NCI-H345 (cell line): ENCODE measurements at places on chromosomes 11 and 22.

DNA sequence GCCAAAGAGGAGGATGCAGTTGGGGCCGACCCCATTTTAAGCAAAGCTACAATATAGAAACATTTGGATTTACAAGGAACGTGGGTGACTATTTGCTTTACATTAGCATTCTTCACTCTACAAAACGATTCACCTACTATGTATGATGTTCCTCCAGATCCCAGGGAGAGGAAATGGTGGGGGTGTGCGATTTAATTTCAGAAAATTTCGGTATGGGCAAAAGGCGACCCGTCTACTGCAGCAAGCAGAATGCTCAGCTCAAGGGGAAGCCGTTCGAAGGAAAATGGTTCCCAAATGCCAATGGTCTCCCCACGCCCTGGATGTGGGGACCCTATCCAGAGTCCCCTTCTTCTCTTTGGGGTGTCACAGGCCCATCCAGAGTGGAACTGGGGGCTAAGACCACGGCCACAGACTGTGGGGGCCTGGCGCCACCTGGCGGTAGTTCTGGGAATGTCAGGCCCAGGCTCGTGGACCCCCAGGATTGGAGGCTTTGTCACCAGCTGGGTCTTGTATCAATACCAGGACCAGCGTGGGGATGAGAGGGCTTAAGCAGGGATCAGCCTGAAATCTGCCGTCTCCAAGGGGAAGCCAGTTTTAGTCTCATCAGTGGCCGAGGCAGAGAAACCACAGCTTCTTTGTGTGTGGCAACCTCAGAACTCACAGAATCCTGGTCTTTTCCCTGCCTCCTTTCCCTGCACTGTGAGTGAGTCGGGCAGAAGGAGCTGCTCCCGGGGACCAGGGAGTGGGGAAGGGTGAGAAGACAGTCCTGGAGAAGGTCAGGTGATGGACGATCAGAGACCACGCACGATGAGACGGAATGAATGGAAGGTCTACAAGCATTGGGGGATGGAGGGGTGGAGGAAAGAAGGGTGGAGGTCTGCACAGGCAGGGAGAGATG, 8.4 kb downstream of the LRRC10B start:
- peak; percentile 17 for DNase-seq

DNA sequence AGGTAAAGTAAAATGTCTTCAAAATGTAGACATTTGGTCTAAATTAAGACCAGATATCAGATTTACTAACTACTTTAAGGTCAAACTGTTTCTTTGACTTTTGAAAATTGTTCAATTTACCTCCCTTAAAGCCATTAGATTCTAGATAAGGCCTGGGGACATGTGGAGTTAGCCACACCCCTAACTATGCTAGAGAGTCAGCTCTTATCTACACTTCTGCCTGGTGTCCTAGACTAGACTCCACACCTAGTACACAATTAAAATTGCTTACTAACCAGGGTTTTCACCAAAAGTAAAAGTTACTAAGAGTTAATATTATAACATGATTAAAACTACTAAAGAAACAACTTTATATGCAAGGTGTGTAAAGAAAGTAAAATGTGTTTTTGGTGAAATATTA, 43.6 kb upstream of the DBX1 start:
- DNase-seq, result no peak

- no peak for DNase-seq
Observed at GRCh38 chr11:20161230-20161918, 1.1 kb upstream of the DBX1 start.

GRCh38 chr11:63853476-63853875, 14.6 kb downstream of the MARK2 start:
- no peak for DNase-seq

DNA sequence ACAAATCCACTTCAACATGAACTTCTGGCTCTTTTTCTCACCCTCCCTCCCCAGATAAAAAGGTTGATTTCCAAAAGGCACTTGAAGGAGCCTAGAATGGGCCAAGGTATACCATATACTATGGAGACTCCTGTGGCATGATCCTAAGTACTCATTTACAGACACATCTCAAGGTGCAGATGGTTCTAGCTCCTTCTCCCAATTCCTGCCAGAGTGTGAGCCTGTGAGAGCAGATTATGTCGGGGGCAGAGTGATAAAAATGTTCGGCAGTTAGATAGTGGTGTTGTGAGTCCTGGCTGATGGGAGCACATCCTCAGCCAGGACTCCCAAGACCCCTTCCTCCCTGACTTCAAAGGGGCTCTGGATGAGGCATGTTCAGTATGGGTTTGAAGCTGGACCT, 8.2 kb upstream of the SEC14L3 start:
- DNase-seq, result no peak

GRCh38 chr11:68038718-68039525, at the start of gene TCIRG1:
TSS of gene TCIRG1 (plus strand) at chr11:68039025. CDS start at chr11:68041272, 2,247 bp downstream.
- DNase-seq, result no peak

GRCh38 chr11:90556606-90557005, 333.8 kb upstream of the CHORDC1 start:
- DNase-seq, result no peak

DNA sequence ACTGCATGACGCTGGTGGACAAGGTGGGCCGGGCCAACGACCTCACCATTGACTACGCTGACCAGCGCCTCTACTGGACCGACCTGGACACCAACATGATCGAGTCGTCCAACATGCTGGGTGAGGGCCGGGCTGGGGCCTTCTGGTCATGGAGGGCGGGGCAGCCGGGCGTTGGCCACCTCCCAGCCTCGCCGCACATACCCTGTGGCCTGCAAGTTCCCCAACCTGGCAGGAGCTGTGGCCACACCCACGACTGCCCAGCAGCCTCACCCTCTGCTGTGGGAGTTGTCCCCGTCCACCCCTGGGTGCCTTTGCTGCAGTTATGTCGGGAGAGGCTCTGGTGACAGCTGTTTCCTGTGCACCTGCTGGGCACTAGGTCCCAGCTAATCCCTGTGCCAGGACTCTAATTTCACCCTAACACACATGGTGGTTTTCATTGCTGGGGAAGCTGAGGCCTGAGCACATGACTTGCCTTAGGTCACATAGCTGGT, 49.0 kb upstream of the PPP6R3 start:
- peak; percentile 56 for DNase-seq

- DNase-seq, result peak; percentile 11
Observed at GRCh38 chr11:63866211-63866610, 27.3 kb downstream of the MARK2 start.

DNA sequence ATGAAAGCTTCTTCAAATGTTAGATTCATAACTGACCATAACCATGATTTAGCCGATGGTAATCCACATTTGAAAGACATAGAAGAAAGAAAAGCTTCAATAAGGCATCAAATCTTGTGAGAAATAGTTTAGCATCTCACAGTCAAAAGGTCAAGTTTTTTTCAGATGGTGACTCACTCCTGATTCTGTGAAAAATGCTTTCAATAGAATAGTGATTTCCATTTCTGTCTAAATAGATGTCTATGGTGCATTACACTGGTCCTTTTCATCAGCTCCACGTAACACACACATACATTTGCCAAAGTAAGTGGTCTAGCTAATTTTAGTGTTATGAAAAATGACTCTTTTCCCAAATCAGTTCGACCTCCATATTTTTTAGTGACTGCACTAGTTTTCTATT, 139.2 kb downstream of the LRRC4C start:
- no peak for DNase-seq

DNA sequence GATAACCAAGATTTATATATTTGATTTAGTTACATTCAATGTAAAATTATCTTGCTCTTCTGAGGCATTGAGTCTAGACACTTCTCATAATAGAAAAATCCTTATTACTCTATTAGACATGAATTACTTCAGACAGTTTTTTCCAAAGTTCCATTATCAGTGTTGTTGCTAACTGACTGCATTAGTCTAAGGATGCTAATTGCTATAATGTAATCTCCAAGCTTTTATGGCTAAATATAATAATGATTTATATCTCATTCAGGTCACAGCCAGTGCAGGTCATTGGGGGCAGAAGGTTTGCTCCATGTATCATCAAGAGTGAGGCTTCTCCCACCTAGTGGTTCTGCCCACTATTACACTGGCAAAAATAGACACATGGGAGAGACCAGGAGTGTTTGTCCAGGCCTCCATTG, 377.2 kb upstream of the DDI1 start:
- peak; percentile 21 for DNase-seq

DNA sequence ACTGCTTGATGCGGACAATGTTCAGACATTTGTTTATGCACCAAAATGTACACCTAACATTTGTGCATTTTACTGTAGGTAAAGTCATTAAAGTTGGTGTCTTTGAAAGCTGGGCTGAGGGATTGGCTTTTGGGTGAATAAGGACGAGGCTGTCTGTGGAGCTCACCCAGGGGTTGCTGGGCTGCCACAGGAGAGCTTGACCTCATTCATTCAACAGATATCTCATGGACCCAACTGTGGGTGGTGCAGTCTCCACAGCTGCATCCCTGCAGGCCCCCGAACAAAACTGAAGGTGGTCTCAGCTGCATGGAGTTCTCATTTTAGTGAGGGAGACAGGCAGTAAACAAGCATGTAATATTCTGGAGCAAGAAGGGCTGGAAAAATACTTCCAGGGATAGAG, 32.7 kb downstream of the SGSM3 start:
- DNase-seq, result no peak

GRCh38 chr22:20436768-20437612, 635 bp downstream of the SCARF2 start:
- DNase-seq, result no peak

DNA sequence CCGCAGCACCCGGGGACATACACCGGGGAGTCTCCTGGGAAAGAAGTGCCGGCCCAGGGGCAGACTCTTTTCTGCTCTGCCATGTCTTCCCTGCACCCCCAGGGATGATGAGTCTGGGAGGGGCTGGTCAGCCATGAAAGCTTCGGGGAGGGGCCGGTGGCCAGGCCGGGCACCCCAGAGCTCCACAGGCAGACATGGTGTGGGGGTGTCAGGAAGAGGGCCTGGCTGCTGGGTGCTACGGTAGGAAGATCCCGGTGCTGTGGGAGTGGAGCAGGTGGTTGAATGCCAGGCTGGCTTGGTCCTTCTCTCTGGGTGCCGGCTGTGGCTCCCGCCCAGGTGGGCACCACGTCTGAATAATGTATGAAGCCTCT, 17.4 kb downstream of the LSP1 start:
- DNase-seq, result no peak

DNA sequence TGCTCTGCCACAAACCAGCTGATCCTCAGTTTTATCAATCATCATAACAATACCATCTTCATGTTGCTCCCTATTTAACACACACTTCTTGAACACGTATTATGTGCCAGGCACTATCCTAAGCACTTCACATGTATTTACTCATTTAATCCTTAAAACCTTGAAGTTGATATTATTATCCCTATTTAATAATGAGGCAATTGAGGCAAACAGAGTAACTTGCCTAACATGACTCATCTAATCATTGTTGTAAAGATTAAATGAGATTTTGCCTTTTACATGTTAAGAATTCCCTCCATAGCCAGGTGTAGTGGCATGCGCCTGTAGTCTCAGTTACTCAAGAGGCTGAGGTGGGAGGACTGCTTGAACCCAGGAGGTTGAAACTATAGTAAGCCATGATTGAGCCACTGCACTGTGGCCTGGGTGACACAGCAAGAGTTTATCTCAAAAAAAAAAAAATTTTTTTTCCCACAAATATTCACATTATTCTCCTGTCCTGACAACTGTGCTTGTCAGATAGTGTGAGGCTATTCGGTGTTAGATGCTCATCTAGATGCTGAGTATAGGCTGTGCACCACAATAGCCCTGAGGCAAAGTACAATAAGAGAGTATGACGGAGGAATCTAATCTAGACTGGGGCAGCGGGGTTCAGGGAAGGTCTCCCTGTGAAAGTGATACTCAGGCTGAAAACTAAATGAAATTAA, 13.4 kb downstream of the CKAP5 start:
- DNase-seq, result no peak

GRCh38 chr11:60870733-60871377, 3.5 kb downstream of the ZP1 start:
- no peak for DNase-seq

- no peak for DNase-seq
Observed at GRCh38 chr22:46748908-46749675, 11.0 kb upstream of the CERK start.

DNA sequence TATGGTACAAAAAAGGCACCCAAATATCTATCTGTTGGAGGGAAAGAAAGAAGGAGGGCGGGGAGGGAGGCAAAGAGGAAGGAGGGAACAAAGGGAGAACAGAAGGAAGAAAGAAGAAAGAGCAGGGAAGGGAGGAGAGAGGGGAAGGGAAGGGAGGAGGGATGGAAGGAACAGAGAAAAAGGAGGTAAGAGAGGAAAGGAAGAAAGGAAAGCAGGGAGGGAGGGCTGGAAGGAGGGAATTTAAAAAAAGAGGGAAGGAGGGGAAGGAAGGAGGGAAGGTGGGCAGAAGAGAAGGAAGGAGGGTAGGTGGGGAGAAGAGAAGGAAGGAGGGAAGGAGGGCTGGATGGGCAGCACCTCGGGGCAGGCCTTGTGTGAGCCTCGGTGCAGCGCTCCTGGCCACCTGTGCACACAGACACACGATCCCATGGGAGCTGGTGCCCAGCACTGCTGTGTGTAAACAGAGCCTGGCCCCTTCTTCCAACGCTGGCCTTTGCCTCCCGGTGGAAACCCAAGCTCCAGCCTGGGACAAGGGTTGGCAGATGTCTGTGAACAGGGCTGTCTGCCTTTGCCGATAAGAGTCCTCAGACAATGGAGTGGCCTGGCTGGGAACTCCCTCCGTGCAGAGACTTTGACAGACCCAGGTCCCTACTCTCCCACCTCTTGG, 23.2 kb downstream of the SMIM38 start:
- DNase-seq, result peak; percentile 41

DNA sequence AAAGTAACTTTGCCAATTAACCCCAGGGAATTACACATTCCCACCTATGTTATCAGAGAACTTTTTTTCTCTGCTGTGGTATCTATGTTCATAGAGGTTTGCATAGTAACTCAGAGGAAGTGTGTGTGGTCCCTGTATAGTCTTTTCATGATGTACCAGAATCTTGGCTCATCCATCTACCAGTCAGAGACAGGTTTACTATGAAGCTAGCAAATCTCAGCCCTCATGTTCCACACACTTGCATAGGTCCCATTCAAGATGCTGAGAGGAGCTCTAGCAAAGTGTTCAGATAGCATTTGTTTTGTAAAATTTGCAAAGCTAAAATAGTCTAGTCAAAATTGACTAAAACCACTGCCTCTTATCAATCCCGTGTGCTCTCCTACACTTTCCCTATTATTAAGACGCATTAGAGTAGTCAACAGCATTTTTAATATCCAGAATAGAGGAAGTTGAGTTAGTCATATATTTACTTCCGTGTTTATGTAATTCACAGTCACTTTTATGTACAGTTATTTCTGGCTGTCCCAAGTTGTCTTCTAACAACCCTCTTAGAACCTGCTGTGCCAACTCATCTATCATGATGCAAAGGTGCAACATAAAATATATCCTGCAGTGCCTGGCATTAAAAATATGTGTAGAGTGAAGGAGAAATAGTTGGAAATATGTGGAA, 184.2 kb downstream of the FAM76B start:
- no peak for DNase-seq

DNA sequence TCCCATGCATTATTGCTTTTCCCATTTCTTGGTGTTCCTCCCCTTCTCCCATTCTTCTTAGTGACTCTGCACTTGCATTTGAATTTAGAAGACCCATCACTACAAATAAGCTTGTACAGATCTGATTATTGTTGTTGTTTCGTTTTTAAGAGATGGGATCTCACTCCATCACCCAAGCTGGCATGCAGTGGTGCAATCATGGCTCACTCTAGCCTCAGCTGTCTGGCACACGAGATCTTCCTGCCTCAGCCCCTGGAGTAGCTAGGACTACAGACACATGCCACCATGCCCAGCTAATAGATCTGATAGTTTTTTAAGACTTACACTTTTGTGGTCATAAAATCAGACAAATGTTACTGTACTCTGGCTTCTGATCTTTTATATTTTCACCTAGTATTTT, 252.1 kb downstream of the DDX10 start:
- DNase-seq, result no peak

- no peak for DNase-seq
Observed at GRCh38 chr11:76763573-76764346, 19.4 kb upstream of the TSKU start.
